ENCODE measurements at places on chromosomes 1 and 21.

GRCh38 chr1:190762325-190762724 is 284.7 kb upstream of the BRINP3 start:
- no peak for DNase-seq

DNA sequence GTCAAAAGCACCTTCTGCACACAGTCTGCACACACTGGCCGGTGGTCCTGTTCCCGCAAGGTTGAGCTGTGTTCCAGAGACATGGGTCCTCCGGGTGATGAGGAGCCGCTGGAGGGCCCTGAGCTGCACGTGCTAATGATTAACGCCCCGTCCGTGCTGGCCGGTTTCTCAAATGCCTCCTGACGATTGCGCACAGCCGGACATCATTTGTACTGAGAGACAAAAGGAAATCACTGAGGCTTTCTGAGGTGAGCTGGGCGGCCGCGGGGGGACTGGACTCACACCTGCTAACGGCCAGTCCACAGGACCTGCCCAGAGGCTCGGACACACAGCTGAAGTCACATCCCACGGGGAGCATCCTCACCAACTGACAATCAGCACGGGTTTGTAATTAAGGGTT is 29.2 kb downstream of the POFUT2 start:
- DNase-seq, result no peak

DNA sequence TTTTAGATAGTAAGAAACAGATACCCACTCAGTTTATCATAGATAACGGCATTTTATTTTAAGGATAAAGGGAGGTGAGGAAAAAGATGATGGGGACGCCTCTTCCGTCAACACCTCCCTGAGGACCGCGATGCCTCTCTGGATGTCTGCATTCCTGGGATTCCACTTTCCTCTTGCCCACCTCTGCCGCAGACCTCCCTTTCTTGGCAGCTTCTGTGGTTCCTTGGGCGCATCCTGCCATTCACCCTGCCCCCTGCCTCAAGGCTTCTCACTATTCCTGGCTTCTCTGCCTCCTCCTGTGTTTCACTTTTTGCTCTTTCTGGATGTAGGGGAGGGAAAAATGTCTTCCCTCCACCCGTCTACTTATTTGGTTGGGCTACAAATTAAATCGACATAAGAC is 19.9 kb downstream of the HUNK start:
- no peak for DNase-seq

DNA sequence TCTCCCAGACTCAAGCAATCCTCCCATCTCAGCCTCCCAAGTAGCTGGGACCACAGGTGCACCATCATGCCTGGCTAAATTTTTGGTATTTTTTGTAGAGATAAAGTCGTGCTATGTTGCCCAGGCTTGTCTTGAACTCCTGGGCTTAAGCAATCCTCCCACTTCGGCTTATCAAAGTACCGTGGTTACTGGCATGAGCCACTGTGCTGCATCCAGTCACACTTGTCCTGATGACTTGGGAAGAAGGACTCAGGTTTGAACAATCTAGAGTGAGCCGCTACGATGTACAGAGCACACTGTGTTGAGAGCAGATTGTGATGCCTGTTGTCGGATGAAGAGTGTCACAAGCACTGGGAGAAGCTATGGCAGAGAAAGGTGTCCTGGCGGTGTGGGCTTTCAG is 27.2 kb downstream of the RNF187 start:
- no peak for DNase-seq

GRCh38 chr1:31767225-31767624 is 3.1 kb upstream of the ADGRB2 start:
- DNase-seq, result no peak

- DNase-seq, result no peak
Measured at GRCh38 chr1:8352471-8352845, 34.5 kb downstream of the SLC45A1 start.

DNA sequence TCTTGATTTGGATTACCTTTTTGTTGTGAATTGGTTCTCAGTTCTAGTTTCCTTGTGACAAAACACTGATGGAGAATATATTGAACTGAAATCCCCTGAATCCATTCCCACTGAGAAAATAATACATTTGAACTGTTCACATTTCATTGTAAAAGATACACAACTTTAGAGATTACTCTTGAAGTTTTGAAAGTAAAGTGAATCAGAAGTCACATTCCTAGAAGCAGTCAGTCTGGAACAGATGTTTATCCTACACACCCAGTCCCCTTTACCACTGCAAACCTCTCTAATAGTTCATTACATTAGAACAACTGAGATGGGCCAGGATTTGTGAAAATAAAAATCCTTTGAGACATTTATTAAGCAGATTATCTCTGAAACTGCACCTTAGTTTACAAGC is 3.4 kb downstream of the RERE start:
- no peak for DNase-seq

Data from esophagus squamous epithelium (tissue), 5 donors.